ENCODE measurements at places on chromosomes 2 and 18. TPM values are rescaled to one million over a fixed set of nuclear protein-coding genes. Genes with fewer than 3 reads are reported as not detected.

DNA sequence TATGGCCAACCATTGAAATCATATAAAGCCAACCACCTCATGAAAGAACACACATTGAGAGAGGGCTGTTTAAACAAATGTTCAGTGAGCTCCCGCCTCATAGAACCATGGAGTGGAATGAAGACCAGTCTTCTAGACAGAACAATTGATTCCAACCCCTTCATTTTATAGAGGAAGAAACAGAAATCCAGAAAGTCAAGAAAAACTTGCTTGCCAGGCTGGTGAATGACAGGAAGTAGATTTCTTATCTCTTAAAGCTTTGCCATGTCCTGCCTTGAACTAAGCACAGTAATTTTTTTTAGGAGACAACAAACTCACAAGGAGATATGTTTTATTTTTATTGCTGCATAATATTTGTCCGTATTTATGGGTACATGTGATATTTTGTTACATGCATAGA is 16.5 kb upstream of the NRP2 start:
- no peak for DNase-seq

DNA sequence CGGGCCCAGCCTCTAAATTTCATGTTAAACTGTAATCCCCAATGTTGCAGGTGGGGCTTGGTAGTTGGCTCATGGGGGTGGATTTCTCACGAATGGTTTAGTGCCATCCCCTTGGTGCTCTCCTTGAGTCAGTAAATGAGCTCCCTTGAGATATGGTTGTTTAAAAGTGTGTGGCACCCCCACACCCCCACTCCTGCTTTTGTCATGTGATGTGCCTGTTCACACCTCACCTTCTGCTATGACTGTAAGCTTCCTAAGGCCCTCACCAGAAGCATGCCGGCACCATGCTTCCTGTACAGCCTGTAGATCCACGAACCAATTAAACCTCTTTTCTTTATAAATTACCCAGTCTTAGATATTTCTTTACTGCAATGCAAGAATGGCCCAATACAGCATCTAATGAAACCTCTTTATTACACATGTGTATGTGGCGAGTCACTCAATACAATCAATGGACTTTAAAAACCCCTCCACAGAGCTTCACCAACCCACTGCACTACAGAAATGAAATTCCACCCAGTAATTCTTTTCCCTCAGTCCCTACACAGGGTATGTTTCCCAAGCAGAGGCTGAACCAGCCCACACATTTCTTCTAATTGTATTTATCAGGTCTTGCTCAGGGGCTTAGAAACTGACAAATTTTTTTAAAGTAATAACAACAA is 47.3 kb downstream of the WDFY1 start:
- no peak for DNase-seq

DNA sequence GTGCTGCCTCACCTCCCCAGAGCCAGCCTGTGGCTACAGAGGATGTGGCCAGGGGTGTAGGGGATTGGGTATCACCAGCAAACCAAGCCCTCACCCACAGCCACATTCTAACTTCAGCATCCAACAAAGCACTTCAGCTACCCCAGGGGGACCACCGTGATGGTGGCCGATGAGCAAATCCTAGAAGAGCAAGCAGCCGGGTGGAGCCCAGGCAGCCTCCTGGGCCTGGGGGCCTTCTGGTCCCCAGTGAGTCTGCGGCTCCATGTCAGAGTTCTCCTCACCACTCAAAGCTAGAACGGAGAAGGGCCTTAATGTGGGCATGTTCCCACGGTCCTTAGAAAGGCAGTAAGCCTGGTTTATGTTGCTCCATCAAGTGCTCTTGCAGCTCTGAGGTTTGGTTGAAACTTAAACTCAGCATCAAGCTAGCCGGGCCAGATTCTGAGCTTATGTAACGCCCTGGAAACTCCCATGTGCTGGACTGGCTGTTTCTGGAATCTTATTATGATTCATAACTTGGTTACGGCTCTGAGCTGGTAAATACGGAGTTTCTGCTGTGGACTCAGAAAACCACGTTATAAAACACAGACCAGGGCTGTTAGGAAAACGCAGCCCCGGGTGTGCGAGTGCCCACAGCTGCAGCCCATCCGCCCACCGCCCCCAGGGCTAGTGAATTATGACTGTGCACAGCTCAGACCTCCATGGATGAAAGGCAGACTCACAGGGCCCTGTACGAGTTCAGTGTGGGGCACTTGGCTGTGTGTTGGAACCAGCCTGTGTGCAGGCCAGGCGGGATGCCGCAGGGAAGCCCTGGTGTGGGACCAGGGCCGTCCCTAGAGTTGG is 99.8 kb downstream of the SEPTIN10 start:
- no peak for DNase-seq

GRCh38 chr2:20213651-20214565 is 11.0 kb downstream of the SDC1 start:
- DNase-seq, result no peak

DNA sequence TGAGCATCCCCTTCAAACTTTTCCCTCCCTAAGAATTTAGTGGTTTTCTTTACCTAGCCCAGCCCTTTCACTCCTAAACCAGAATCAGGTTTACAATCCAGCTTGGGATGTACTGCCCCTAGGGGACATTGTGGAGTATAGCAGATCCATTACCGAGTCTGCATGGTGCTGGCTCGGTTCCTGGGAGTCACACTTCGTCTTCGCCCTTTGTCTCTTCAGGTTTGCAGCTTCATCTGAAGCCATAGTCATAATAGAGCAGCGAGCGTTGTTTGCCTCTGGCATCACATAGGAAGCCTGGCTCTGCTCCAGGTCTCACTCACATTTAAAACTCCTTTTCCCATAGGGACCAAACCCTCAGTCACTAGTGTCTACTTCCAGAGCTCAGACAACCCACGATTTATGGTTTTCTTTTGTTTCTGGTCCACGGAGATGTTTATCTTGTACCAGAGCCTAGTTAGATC is 16.8 kb upstream of the LYPD6 start:
- peak; percentile 58 for DNase-seq

The MLPH gene
- not detected for total RNA-seq

Measured in activated CD4-positive, alpha-beta T cell treated with anti-CD3 and anti-CD28 coated beads, Interleukin-2, amount 10 ng/mL, durations not matched to agents 24 days and 14 days (primary cell).